ENCODE measurements at places on chromosomes 2 and 18.

- DNase-seq, result peak; percentile 30
These were observed 39.1 kb downstream of the CAPN13 start for GRCh38 chr2:30768036-30768686.

- no peak for DNase-seq
These were observed 215.5 kb upstream of the EPHA4 start for GRCh38 chr2:221787561-221787960.

GRCh38 chr2:28390746-28391563 is 1.7 kb upstream of the FOSL2 start:
- peak; percentile 6 for DNase-seq

DNA sequence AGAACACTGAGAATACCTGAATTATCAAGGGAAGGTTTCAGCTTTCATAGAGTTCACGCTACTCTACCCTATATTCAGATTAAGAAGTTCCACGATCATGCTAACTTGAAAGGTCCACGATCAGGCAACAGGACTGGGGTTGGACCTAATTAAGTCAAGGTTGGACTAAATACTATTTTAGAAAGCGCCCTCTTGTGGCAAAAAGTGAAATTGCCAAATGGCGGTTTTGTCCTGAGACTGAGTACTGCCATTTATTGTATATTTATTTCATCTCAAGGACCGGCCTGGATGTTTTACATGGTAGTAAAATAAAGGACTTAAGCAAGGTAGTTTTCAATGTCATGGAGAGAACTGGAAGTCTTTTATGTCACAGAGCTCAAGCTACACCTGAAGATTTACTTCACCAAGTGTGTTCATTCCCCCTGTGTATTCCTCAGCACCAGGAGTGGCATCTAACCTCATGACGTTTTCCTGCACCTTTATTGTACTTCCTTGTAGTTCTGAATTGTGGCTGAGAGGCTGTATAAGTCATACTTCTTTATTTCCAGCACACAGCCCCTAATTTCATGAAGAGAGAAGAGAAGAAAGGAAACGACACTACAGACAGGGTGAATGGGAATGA is 56.8 kb downstream of the SRD5A2 start:
- DNase-seq, result peak; percentile 69

GRCh38 chr2:210654091-210654490 is 97.7 kb downstream of the CPS1 start:
- DNase-seq, result no peak

GRCh38 chr2:239285932-239286230 is 114.9 kb downstream of the HDAC4 start:
- DNase-seq, result no peak

GRCh38 chr2:126793885-126794613 is 104.6 kb upstream of the TEX51 start:
- no peak for DNase-seq

GRCh38 chr2:159614534-159615366 is 1.6 kb downstream of the BAZ2B start:
- DNase-seq, result no peak

DNA sequence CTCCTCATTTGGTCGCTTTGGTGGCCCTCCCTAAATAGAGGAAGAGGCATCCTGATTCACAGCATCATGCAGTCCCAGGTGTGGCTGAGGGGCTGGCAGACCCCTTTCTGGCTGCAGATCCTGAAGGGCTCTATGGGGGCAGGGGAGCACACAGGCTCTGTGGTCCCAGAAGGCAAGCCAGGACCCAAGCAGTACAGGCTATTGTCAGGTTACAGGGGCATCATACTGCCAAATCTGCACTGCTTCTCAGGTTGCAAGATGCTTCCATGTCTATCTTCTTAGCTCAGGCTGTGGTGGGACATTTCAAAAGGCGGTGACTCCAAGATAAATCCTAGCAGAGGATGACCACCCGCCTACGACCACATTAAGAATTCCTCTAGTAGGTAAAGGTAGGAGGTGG is 54.3 kb downstream of the TTC32 start:
- DNase-seq, result no peak
